ENCODE measurements at places on chromosomes 13 and 19.

DNA sequence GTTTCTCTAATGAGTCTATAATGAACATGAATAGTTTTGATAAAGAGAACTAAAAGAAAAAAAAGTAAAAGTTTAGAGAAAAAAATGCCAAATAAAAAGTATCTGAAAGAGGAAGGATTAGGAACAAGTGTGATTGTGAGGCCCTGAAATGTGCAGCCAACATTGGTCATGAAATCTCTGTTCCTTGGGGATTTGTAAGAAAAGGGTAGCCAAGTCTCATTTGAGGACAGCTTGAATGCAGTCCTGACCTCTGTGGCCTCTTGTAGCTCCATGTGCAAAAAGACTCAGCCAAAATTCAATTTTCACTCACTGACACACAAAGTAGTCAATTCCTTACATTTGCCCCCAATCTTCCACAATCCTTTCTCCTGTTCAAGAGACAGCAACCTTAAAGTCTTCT is 167.9 kb downstream of the KLF12 start:
- no peak for DNase-seq

GRCh38 chr13:49464621-49465325 is 20.7 kb downstream of the SETDB2 start:
- no peak for DNase-seq

GRCh38 chr13:44331446-44331845 is 42.2 kb upstream of the SERP2 start:
- no peak for DNase-seq

DNA sequence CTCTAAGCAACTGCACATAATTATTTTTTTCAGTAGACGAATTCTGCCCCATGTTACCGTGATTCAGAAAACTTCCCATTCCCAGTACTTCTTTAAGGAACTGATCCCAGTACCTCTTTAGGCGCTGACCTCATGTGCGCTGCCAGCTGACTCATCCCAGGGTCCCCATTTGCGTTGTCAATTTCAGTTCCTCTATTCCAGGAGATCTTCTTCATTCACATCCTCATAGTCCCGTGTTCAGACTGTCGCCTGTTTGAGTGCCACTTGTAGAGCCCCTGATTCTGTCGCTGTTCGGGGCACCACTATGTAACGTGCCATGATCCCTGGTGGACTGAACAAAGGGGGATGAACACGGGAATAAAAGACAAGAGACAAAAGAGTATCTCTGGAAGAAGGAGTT is 16.4 kb downstream of the FPR3 start:
- DNase-seq: no peak

DNA sequence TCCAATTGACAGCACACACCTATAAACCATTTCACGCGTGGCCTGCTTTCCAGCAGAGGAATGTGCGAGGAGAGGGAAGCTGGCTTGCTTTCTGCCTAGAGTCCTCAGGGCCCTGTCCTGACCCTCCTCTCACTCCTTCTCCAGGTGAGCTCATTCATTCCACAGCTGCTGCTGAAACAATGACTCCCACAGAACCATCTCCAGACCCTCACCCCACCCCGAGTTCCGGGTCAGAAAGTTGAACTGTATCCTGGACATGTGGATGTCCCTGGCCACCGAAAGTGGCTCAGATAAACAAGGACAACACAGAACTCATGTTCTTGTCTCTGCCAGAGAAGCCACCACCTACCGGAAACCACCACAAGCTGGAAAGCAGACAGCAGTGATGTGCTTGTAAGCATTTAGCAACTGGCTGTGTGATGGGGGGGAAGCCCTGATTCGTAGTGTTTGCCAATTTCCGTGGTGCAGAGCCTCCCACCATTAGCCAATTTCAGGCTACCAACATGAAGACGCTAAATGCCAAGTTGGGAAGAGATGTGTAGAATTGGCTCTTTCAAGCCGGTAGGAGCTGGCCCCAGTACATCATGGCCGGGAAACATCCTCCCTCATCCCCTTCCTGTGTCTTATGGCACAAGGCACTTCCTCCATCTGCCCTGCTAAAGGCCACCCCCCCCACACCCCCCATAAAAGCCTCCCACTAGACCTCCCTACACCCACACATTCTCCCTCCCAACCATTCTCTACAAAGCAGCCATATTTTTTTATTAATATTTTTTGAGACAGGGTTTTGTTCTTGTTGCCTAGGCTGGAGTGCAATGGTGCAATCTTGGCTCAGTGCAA is 5.0 kb downstream of the SYCE2 start:
- DNase-seq: no peak

- DNase-seq: no peak
These were observed 3.0 kb downstream of the PEG3 start for GRCh38 chr19:56837492-56838023.

DNA sequence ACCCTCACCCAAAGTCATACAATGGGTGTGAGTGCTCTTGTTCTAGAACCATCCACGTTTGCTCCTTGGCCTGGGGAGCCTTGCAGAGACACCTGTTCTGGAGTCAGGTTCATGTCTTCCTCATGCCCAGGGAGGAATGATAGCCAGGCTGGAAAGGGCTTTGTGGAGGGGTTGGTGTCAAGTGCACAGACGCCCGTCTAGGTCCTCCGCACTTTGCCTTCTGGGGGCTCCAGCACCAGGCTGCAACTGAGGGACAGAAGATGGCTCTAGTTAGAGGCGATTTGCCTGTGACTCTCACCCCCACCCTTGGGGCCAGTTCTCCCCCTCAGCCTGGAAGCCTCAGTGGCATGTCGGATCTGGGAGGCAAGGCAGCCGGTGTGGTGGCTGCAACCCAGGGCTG is 47.2 kb upstream of the ZNF536 start:
- no peak for DNase-seq

DNA sequence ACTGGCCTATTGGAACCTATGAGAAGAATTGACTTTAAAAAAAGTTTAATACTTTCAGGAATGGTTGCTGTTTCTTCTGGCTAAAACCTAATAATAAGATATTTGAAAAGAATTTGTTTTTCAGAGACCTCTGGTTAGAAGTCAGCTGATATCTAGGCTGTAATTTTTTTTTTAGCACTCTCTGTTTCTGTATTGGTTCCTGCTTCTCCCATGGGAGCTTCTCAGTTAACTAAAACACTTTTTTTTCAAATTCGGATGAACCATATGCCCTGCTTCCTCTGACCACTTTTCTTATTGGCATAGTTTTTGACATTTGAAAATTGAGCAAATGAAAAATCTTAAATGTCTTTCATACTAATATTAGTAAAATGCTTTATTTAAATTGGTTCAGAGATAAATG is 163.5 kb upstream of the SLC10A2 start:
- no peak for DNase-seq

- no peak for DNase-seq
These were observed 82.5 kb downstream of the TSHZ3 start for GRCh38 chr19:31266731-31267130.

GRCh38 chr13:74771964-74772363 is 637.8 kb upstream of the KLF12 start:
- no peak for DNase-seq

GRCh38 chr13:39968646-39969475 is 313.4 kb downstream of the COG6 start:
- DNase-seq: no peak

DNA sequence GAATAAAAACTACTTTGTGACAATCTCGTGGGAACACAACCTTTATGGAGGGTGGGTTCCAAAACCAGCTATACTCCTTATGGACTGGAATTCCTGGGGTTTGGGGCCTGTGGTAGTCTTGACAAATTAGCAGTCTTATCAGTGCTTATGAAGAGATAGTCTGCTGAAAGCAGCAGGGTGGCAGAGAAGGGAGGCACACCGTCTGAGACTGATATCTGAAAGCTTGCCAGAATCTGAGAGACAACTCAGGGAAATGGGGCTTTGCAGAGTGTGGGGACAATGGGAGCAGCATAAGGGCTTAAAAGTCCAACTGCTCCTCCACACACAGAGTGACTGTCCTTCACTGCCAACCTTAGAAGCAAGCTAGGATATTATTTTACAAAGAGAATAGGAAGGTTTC is 95.9 kb downstream of the UGGT2 start:
- DNase-seq: no peak

GRCh38 chr19:14476673-14477401 is 1.7 kb upstream of the PTGER1 start:
- DNase-seq: no peak

DNA sequence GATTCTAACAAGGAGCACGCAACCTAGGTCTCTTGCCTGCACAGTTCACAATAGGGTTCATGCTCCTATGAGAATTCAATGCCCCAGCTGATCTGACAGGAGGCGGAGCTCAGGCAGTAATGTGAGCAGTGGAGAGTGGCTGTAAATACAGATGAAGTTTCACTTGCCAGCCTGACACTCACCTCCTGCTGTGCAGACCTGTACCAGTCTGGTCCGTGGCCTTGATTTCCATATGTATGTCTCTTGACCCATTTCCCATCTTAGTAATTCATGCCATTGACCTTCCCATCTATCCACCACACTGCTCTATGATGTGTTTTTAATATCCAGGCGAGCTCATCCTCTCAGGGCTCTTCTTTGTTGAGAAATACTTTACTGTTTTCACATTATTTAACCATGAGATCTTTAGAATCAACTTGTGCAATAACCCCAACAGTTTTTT is 95.2 kb downstream of the LRCH1 start:
- no peak for DNase-seq

DNA sequence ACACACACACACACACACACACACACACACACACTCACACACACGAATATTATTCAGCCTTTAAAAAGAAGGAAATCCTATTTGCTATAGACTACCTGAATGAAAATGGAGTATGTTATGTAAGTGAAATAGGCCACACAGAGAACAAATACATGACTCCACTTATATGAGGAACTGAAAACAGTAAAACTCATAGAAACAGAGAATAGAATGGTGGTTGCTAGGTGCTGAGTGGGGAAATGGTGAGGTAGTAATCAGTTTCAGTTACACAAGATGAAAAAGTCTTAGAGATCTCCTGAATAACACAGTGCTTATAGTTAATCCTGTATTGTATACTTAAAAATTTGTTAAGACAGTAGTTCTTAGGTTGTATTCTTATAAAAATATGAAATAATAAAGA is 8.2 kb downstream of the ZNF677 start:
- no peak for DNase-seq

DNA sequence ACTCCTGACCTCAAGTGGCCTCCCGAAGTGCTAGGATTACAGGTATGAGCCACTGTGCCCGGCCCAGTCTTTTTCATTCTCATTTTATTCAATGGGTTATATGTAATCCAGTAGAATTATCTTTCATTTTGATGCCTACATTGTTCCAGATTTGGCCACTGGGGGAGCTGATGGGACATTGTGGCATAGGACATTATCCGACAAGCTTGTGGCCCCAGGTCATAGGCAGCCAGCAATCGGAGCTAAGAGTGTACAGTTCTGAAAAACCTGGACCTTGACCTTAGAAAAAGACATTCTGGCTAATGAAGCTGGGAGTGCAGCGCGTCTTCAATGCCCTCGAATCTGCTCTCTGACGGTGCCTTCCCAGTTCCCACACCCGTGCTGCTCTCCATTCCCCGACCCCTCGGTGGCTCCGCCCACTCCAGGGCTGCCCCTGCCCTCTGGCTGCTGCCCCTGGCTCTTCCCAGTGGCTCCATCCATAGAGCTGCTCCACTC is 108.7 kb downstream of the TEX29 start:
- no peak for DNase-seq

DNA sequence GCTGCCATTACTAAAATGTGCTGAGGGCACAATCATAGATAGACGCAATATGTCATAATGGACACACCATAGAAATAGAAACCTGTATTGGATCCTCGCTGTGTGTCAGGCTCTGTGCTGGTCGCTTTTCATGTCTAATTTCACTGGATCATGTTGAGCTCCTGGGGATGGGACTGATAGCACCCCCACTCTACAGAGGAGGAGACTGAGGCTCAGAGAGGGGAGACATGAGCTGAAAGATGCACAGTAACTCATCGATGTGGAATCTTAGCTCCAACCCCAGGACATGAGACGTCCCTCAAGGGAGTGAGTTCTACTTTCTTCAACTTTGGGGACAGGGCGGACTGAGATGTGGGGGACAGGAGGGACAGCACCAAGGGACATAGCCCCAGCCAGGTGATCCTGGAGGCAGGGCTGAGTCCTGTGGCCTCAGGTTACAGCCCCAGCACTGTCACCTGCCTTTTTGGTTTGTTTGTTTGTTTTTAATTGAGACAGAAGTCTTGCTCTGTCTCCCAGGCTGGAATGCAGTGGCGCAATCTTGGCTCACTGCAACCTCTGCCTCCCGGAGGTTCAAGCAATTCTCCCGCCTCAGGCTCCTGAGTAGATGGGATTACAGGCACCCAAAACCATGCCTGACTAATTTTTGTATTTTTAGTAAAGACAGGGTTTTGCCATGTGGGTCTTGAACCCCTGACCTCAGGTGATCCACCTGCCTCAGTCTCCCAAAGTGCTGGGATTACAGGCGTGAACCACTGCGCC is 6.6 kb upstream of the GIPC1 start:
- no peak for DNase-seq

DNA sequence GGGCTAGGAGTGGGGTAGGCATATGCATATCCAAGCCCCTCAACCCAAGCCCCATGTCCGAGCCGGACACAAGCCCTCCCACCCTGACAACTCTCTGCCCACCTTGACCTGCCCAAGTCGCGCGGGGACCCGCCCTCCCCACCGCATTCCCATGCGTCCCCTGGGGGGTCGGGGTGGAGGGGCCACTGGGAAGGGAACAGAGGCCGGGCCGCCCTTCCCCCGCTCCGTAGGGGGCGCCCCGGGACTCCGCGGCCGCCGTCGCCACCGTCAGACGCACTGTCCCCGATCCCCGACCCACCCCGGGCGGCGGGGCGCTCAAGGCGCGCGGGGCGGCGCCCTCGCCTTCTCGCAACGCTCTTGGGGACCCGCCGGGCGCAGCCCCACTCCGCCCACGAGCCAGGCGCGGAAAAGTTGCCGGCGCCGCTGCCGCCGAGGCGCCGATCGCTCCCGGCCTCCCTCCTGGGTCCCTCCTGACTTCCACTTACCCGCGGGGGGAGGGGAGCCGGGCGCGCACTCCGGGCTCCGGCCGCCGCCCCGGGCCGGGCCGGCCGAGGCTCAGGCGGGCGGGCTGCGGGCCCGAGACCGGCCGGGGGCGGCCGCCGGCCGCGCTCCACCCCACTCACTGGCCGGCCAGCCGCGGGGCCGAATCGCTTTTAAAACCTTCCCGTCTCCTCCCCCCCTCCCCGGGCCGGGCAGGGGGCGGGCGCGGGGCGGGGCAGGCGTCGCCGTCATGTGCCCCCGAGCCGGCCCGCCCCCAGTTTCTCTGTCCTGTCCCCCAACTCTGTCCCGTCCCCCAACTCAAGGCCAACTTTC is 34.4 kb upstream of the NANOS3 start:
- no peak for DNase-seq

DNA sequence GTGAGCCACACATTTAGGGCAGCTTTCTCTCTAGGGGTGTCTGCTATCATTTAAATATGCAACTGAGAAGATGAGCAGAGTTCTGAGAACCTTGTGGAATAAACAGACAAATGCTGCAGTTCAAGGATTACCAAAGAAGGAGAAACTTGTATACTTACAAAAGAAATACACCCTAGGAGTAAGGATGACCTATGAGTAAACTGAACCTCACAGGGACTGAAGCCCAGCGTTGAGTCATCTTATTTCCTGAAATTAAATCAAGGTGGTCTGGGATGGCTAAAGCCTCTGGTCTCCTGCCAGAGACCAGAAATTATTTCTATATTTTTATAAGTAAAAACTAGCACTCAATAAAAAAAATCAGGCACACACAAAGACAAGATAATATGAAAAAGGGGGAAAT is 40.1 kb downstream of the FAM216B start:
- no peak for DNase-seq
